ENCODE measurements at places on chromosomes 6 and 20.

DNA sequence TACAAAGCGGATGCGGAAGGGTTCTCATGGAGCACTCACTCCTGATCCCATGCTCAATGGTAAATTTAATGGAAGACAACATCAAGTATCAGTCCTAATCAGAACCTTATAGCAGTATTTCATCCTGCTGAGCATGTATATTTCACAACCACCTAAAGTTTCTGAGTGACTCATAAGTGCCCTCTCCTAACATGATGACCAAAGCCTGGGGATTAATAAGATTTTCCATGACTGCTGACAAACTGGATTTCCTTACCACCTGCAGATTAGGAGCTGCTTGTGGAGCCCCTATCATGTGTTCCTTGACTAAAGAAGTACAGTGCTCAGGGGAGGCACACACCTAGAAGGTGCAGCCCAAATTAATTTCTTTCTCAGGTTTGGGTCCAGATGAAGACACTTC lies 112.8 kb downstream of the INSM1 start:
- no peaks in the 10 kb centered on the region for H3K4me1 ChIP-seq
- no peak overlapping the region for H3K27ac ChIP-seq
- H3K4me3 ChIP-seq: no peak overlapping the region
- no peak for DNase-seq

DNA sequence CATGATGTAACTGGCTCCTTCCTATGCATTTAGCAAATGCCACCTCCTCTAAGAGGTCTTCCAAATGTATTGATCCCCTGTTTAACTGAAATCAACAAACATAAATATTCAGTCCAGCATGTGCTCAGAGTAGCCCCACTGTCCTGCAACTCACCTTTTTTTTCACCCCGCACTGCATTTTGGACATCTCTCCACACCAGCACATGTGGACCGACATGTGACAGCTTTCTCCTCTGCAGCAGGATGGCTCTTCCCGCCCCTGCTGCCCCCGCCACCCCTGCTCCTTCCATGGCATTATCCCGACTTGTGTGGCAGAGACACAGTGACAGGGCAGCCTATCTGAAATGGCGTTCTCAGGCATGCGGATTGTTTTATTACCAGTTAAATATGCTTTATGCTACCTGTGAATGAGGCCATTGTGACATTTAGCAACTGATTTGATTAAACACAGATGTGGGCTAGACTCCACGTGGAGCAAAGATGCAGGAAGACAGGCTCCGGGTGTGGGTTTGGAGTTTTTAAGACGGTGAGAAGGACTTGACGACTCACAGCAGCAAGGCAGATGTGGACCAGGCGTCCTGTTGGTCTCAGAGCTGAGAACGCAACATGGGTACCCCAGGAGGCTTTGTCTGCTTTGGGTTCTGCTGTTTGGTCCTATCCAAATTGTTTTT lies 161.2 kb downstream of the EYA2 start:
- DNase-seq: no peak
- H3K4me1 ChIP-seq: no peaks in the 10 kb centered on the region
- H3K36me3 ChIP-seq: no peaks in the 10 kb centered on the region
- H3K4me3 ChIP-seq: no peak overlapping the region

DNA sequence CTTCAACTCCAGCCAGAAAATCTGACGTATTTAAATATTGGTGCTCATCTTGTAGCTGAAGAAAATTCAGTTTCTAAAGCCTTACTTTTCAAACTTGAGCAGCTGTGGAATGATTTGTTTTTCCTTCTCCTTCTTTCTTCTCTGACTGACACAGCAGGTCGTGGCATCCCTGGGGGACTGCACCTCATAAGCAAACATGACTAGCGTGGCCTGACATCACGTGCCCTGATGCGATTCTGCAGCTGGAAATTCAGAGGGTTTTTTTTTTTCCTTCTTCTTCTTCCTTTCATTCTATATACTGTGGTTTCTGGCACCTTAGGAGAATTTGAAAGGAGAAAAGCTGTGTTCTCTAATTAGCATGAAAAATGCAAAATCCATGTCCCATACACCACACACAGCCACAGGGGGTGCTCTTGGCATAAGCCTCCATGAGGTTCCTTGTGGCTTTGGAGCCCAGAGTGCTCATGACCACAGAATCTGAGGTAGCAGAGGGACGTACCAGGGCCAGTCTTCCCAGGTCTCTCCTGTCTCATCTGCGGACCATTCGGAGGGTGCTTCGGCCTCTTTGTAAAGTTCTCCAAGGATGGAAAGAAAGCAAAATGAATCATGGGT lies 258.5 kb upstream of the CDH4 start:
- H3K4me3 ChIP-seq: no peak overlapping the region
- no peak for DNase-seq
- no peaks in the 10 kb centered on the region for H3K27me3 ChIP-seq
- no peaks in the 10 kb centered on the region for H3K36me3 ChIP-seq
- H3K4me1 ChIP-seq: no peaks in the 10 kb centered on the region

- H3K4me3 ChIP-seq: no peak overlapping the region
- DNase-seq: no peak
- H3K27ac ChIP-seq: no peak overlapping the region
- H3K27me3 ChIP-seq: no peaks in the 10 kb centered on the region
- peaks cover 43% of the 10 kb centered on the region for H3K4me1 ChIP-seq
Observed at GRCh38 chr6:41204156-41204555, 3.2 kb upstream of the TREML2 start.

GRCh38 chr6:67328269-67328668 lies 1306.8 kb upstream of the ADGRB3 start:
- H3K4me1 ChIP-seq: no peaks in the 10 kb centered on the region
- H3K36me3 ChIP-seq: no peaks in the 10 kb centered on the region
- no peak for DNase-seq
- no peak overlapping the region for H3K4me3 ChIP-seq
- H3K27ac ChIP-seq: no peak overlapping the region

- no peak for DNase-seq
- H3K36me3 ChIP-seq: peaks cover 9% of the 10 kb centered on the region
- no peak overlapping the region for H3K27ac ChIP-seq
- H3K4me1 ChIP-seq: peaks cover 76% of the 10 kb centered on the region
- H3K4me3 ChIP-seq: no peak overlapping the region
Observed at GRCh38 chr20:53023732-53024520, 51.8 kb downstream of the TSHZ2 start.

- peaks cover 5% of the 10 kb centered on the region for H3K27me3 ChIP-seq
- no peaks in the 10 kb centered on the region for H3K36me3 ChIP-seq
- no peaks in the 10 kb centered on the region for H3K4me1 ChIP-seq
- H3K27ac ChIP-seq: no peak overlapping the region
Observed at GRCh38 chr6:16918586-16918985, 157.3 kb upstream of the ATXN1 start.

- no peaks in the 10 kb centered on the region for H3K36me3 ChIP-seq
- H3K27ac ChIP-seq: no peak overlapping the region
- DNase-seq: no peak
- peaks cover 4% of the 10 kb centered on the region for H3K27me3 ChIP-seq
- peaks cover 6% of the 10 kb centered on the region for H3K4me1 ChIP-seq
Observed at GRCh38 chr6:118755941-118756646, 104.7 kb upstream of the CEP85L start.

DNA sequence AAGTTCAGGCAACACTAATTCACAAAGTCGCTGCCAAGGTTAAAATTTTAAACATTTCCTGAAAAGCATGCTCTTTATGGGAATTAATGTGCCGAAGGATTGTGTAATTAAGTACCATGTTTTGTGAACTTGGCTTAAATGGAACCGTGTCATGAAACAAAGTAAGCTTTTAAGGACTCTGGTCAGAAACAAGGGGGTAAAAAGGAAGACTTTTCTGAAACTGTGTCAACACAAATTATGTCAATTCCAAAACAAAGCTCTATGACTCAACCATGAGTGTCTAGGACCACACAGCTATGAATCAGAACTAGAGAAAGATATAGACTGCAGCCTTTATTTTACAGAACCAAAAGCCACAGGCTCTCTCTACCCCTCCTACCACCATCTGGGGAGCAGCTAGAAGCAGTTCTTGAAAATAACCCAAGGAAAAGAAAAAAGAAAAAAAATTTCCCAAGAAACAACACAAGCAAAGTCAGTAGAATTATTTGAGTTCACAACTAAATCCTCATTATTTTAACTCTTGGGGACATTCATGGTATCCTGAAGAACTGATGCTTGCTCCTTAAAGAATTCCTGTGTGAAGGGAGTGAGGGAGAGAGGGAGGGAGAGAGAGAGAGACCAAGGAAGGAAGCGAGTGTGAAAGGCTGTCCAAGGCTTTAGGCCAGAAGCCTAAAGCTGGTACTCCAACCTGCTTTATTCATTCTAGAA lies 81.9 kb downstream of the ZMYND8 start:
- no peaks in the 10 kb centered on the region for H3K27me3 ChIP-seq
- H3K36me3 ChIP-seq: peaks cover 45% of the 10 kb centered on the region
- H3K4me3 ChIP-seq: no peak overlapping the region
- H3K4me1 ChIP-seq: peaks cover 24% of the 10 kb centered on the region

Data from activated naive CD4-positive, alpha-beta T cell treated with anti-CD3 and anti-CD28 coated beads, Interleukin-2, amount 10 ng/mL, durations not matched to agents 7 days and 5 days (primary cell).